ENCODE measurements at places on chromosomes 5 and 9.
A peak's percentile ranks its signal among the peaks of the same experiment; 100 is the strongest.

DNA sequence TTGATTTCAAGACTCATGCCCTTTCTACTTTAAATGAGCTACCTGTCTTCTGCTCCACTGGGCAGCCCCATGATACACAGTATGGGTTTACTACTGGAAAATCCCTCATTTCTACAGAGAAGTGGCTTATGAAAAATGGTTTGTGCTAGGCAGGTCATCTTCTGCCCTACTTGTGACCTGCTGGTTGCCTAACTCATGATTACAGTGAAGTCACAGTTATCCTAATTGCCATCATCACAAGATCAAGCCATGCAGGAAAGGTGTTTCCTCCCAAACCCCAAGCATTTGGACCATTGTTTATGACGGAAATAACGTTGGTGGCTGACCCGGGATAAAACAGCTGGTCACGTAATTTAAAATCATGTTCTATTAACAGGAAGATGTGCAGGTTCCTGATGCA, 330.6 kb downstream of the ACTL7B start:
- no peak for DNase-seq

GRCh38 chr5:31767335-31768031, 128.6 kb downstream of the PDZD2 start:
- DNase-seq, result no peak

- DNase-seq, result no peak
These were observed 568.7 kb upstream of the ADAMTS16 start for GRCh38 chr5:4571248-4571948.

DNA sequence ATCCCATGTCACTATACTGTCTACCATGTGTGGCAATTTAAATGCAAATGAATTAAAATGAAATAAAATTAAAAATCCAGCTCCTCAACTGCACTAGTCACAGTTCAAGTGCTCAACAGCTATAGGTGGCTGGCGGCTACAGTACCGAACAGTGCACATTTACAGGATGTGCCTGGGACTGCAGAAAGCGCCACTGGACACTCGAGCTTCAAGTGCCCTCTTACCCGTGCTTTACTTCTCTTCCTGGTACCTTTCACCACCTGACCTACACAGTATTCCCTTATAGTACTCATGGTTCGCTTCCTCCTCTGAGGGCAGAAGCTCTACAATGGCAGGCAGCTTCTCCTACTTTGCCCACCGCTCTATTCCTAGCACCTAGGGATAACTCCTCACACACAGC, 166.6 kb downstream of the FANCC start:
- DNase-seq, result no peak

DNA sequence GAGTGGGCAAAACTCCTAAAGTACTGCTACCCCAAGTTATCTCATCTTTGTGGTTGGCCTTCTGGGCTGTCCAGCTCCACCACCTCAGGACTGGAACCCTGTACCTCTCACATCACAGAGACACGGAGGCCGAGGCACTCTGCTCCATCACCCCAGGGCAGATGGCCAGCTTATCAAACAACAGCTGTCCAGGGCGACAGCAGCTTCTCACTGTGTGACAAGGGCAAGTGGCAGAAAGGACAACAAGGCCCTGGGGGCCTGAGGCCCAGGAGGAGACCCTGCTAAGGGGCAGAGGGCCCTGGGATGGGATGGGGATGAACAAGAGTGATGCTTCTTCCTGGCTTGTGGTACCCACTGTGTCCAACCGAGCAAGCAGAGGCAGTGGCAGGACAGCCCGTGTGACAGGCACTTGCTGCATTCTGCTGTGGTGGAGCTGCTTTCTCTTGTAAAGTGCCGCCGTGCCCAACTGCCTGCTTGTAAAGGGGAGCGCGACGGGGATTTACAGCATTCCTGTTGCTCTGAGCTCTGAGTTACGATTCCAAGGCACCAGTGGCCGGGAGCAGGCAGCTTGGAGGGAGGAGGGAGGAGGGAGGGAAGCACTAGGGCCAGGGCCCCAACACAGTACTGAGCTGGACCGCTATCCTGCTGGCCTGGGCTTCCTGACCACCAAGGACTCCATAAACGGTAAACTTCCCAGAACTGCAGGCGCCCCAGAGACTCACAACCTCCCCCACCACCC, 71.2 kb downstream of the SHB start:
- DNase-seq, result no peak

DNA sequence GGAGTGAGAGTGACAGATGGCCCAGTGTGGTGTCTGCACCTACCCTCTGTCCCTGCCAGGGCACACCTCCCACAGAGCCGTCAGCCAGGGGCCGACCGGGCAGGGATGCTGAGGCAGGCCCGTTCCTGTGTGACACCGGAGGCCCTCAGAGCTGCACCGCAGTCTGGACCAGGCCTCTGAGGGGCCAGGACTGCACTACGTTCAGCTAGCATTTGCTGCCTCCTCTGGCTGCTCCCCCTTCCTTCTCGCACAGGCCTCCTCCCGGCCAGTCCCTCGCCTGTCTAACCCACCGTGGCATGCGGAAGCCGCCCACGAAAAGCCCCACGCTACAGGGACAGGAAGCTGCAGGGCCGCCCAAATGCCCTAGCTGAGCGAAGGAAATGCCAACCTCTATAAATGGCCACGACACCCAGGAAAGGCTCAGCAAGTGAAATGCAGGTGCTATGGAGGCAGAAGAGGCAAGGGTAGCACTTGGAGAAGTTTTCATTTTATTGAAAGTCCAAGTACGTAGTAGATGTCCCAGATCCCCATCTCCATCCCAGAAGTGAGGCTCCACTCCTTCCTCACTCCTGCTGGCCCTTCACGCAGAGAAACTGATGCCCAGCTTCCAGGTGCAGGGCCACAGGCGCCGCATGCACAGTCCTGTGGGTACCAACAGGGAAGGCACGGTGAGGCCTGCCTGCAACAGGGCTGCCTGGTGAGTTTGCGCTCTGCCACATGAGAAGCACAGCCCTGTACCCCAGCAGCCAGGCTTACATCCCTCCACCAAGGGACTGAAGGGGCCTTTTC, 38.7 kb downstream of the MAPK9 start:
- no peak for DNase-seq

- DNase-seq, result no peak
These were observed 66.0 kb upstream of the MEF2C start for GRCh38 chr5:88948746-88949600.

- peak; percentile 72 for DNase-seq
These were observed 648.3 kb upstream of the ZNF608 start for GRCh38 chr5:125394661-125395280.

DNA sequence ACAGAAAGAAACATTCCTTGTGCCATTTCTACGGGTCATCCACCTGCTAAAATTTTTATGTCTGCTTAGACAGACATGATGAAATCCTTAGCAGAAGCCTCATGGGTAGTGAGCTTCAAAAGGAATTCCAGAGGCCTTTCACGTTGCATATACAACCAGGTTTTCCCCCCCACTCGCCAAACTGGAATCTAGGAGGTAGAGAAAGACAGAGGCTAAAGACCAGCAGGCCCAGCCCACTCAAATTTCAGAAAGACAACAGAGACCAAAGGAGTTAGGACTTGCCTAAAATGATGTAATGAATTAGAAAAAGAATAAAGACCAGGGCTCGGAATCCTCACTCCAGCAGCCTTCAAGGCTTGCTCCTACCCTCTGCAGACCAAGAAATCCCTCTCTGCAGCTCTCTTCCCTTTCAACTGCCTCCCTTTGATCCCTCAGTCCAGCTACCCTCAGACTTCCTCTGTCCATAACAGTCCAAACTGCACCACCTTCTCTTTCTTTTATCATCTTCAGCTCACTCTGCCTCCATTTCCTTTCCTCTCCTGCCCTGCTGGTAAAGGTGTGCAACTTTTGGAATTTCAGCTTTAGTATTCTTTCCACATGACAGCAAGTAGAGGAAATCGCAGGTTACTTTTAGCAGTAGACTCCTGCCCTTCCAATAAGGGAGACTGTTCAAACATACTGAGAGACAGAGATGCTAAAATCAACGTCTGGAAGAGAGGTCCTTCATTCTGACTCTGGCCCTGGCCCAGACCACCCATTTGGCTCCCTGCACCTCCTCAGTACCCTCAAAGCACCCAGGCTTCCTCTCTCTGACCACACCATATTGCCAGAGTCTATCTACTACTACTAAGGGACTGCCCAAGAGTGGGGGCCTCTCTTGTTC, 8.9 kb downstream of the B4GALT1 start:
- DNase-seq, result no peak

- peak; percentile 33 for DNase-seq
These were observed 59.0 kb upstream of the BARX1 start for GRCh38 chr9:94014066-94014654.

GRCh38 chr5:72067682-72068470, 39.4 kb upstream of the MAP1B start:
- peak; percentile 84 for DNase-seq

- DNase-seq, result no peak
These were observed 694 bp downstream of the RMI1 start for GRCh38 chr9:83981126-83981871.

DNA sequence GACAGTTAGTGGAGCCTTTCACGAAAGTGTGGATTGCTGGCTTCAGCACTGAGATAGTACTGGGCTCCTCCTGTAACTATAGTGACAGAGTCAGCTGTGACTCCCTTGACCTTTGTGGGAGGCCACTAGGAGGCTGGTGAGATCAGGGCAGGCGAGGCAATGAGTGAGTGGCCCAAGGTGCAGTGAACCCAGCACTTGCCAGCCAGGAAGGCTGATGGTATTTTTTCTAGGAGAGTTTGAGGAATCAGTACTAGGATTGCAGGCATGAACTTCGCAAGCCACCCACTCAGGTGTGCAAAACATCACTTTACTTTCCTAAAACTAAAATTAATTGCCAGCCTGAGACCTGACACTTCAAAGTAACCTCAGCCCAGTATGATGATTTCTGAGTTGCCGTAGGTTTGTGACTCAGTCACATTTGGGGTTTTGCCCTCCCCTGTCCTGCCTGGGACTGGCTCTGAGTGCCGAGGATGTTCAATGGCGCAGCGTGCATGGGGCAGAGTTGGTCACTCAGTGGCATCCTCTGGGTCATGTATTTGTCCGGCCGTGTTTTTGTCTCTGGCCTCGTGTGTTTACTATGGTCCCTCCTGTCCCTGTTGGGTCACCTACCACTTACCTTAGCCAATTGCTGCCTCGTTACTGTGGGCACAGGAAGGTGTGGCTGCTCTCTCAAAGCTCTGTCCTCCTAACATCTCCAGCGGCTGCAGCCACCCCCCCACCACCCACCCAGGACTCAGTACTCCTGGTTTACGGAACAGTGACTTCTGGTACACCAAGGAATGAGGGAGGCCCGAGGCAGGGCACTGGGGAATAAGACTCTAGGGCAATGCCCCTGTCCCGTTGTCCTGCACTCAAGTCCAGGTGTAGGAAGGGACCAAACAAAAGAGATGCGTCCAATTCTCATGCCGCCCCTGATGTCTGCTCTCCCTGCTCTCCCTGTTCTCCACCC, 67.2 kb downstream of the IL31RA start:
- peak; percentile 68 for DNase-seq

DNA sequence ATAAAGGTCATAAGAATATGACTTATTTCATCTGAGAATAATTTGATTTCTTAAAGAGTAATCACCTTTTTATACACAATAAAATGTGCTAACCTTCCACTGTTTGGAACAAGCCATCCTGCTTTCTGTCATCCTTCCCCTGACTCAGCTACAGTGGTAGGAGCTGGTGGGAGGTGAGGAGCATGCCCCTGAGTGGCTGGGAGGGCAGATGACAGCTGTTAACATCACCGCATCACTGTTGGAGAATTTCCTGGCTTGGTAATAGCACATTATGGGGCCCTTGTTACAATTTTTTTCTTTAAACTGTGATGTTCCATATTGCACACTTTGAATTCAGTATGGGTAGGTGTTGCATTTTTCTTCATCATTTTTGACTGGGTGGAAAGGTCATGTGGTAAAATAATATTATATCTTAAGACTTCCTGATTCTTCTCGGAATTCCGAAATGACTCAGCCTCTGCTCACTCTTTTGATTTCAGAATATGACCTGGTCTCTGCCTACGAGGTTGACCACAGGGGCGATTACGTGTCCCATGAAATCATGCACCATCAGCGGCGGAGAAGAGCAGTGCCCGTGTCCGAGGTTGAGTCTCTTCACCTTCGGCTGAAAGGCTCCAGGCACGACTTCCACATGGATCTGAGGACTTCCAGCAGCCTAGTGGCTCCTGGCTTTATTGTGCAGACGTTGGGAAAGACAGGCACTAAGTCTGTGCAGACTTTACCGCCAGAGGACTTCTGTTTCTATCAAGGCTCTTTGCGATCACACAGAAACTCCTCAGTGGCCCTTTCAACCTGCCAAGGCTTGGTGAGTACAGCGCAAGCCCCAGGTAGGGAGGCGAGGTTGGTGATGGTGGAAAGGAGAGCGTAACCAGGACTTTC, 5.8 kb downstream of the ADAMTS16 start:
- DNase-seq, result peak; percentile 99

- DNase-seq, result no peak
These were observed 629.3 kb downstream of the NR2F1-AS1 start for GRCh38 chr5:92951746-92952145.
